HT1080 (cell line): ENCODE measurements at places on chromosomes 13 and 19. TPM values are rescaled to one million over a fixed set of nuclear protein-coding genes. Genes with fewer than 3 reads are reported as not detected.

DNA sequence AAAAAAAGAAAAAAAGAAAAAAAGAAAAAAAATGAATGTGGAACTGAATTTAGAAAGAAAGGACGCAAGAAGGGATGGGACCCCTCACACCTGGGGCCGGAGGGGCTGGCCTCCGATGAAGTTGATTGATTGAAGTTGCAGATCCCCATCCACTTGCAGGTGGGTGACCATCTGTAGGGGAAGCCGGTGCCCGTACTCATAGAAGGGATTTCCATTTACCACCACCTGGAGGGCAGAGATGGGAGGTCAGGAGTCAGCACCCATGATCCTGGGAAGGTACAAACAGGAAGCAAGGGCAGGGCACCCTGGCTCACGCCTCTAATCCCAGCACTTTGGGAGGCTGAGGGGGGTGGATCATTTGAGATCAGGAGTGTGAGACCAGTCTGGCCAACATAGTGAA is 6.4 kb downstream of the LGALS4 start:
- no peak for DNase-seq

DNA sequence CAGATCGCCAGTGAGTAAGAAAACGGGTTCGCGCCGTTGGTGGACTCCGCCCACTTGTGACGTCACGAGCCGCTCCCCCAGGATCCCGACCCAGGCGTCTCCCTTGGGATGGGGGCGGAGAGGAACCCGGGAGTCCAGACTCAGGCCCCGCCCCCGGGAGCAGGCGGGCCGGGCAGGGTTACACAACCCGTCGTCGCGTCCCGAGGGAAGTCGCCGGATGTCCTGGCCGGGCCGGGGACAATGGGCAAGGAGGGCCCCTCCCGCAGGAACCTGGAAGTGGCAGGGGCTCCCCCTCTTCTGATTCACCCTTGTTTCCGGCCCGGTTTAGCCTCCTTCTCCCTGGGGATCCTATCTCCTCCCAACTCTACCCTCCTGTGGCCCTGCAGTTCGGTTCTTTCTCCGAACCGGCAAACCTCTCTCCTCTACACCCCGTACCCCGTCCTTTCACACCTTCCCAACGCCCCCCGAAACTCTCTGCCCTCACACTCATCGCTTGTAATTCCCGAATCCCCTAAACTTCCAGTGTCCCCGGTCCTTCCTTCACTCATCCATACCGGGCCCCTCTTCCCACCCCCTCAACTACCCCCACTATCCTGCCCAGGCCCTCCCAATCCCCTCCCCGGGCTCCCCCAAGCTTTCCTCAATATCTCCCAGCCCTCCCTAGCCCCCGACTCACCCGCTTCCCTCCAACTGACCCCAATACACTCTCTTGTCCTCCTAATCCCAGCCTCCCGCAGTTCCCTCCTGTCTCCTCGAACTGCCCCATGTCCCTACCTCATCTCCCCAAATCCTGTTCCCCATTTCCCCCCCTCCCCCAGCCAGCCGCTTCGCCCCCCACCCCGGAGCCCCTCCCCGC is 20.0 kb upstream of the ERCC1 start:
- peak; percentile 84 for DNase-seq

DNA sequence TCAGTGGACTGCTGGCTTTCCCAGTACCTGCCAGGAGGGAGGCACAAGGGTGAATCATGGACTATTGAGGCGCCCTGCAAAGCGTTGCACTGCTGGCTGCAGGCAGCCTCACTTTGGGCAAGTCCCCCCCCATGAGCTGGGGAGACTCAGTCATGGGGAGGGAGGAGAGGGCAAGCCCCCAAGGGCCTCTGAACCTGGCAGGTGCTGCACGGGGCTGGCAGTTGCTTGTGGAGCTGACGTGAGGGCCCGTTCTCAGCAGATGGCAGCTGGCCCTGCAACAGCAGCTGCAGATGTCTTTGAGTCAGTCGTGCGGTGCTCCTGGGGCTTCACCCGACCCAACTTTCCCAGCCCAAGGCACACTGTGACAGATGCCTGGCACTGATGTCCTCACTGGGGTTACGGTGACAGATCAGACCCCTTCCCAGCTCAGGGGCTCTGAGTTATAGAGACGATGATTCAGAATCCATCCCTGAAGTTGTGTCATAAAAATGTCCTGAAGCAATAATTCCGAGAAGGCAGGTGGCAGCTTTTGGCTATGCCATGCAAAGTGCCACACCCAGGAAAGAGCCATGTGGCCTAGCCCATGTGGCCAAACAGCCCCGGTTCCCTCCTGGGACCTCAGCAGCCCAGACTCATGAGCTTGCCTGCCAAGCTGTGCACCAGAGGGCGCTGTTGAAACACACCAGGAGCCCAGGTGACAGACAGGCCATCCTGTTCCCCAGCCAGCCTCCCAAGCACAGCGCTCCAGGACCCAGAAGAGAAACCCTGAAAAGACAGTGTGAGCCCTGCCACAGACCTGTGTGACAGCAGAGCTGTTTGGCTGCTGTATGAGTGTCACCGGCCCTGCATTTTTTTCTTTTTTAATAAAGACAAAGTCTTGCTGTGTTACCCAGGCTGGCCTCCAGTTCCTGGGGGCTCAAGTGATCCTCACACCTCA is 53.6 kb upstream of the LDLR start:
- DNase-seq: peak; percentile 80

DNA sequence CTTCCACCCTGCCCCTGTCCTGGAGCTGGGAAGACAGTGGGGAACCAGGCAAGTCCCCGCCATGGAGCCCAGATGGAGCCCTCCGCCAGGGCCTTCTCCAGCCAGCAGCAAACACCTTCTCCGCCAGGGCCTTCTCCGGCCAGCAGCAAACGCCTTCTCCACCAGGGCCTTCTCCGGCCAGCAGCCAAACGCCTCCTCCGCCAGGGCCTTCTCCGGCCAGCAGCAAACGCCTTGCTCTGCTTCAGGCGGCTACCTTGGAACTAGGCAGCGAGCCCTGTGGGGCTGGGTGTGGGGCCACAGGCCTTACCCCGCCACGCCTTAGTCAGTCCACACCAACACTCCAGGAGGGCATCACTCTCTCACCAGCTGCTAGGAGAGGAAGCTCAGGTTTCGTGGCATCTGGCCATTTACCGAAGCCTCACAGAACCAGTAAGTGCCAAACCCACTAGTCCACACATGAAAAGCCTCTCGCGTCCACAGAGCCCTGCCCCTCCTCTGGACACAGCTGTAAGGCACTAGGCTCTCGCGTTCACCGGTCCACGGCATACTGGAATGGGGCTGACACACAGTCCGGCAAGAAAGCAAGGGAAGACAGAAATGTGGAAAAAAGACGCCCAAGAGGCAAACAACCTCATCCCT is 41.0 kb downstream of the MLLT1 start:
- no peak for DNase-seq

GRCh38 chr19:30649934-30650614 is 277.9 kb downstream of the ZNF536 start:
- no peak for DNase-seq

- no peak for DNase-seq
Measured at GRCh38 chr19:10514211-10515145, 2.8 kb downstream of the S1PR5 start.

The FXYD1 gene
- not detected in 2 replicates for total RNA-seq

The TDRD3 gene
- total RNA-seq: 9.0 and 10.7 TPM in 2 replicates

The IFNL1 gene
- not detected in 2 replicates for total RNA-seq

The DHDH gene
- total RNA-seq: 0.57 TPM in 1 of 2 replicates, not detected in the other

The GADD45GIP1 gene
- total RNA-seq: 75.2 and 77.3 TPM in 2 replicates
